ENCODE measurements at places on chromosomes 7 and 10.

DNA sequence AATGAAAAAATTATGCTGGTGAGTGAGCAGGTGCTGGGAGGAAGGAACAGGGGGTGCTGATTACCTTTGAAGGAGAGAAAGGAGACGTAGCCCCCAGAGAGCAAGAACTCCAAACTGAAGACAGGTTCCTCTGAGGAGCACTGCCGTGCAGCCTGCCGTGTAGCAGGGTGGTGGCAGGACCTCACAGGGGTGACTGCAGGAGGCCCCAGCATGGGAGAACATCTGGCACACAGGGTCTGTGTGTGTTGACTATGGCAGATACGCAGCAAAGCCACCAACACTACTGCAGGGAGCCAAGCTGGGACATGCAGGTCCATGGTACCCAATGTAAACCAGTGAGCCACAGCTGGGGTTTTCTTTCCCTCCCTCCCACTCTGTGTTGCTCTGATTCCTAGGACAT, 192.1 kb upstream of the PDE1C start:
- no peak for DNase-seq

DNA sequence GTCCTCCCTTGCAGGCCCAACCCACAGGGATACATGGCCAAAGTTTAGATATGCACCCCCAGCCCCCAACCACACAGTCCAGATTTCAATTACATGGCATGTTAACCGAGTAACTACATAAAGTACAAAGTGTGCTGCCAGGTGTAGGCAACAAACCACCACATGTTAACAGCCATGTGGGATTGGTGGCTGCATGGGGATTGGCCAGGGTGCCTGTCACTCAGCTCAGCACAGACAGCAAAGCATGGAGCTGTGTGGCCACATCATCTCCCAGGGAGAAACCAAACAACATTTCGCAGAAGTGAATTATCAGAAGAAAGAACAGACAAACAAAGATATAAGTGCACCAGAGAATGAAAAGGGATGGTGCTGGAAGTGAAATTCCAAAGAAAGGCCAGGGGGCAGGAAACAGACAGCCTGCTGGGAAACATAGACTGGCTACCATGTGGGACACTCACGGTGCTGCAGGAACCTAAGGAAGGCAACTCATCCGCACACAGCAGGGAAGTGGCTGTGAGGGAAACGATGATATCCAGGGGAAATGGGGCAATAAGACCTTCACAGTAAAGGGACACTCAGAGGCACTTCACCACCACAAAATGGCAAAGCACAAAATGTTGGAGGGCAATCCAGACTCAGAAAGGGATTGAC, 171.2 kb downstream of the PTPRN2 start:
- peak; percentile 32 for DNase-seq

DNA sequence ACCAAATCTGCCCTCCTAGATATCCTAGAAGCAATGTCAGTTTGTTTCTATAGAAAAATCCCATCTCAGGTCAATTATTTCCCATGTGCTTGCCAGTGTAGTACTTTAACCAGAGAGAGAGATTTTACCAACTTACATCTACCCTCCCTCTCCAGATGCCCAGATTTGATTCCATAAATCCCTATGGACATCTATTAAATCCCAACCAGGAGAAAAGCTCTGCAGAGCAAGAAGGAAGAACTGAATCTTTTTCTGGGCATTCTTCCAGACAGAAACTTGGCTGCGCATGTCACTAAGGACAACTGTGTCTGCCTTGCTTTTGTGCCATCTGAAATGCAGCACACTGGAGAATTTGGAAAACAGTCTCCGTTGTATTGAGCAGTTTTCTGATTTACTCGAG, 597.6 kb downstream of the SORCS1 start:
- DNase-seq: no peak

- no peak for DNase-seq
Measured at GRCh38 chr10:36007369-36007768, 365.3 kb upstream of the FZD8 start.

DNA sequence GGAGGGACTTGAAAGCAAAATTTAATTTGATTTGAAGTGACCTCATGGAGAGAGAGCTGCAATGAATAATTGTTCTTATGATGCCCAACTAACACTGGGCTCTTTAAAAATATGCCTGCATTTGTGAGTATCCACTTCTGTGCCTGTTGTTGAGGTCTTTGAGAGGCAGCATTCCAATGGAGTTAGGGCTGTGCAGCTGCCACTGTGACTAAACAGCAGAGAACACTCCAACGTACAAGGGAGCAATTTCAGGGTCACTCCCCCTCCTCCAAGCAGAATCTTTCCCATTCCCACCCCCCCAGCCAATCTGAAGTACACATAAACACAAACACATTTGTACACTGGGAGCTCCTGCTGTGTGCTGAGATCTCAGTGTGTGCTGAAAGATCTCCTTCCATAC, 28.0 kb upstream of the GSAP start:
- DNase-seq: no peak

- DNase-seq: no peak
Measured at GRCh38 chr7:35593899-35594298, 101.0 kb downstream of the HERPUD2 start.

DNA sequence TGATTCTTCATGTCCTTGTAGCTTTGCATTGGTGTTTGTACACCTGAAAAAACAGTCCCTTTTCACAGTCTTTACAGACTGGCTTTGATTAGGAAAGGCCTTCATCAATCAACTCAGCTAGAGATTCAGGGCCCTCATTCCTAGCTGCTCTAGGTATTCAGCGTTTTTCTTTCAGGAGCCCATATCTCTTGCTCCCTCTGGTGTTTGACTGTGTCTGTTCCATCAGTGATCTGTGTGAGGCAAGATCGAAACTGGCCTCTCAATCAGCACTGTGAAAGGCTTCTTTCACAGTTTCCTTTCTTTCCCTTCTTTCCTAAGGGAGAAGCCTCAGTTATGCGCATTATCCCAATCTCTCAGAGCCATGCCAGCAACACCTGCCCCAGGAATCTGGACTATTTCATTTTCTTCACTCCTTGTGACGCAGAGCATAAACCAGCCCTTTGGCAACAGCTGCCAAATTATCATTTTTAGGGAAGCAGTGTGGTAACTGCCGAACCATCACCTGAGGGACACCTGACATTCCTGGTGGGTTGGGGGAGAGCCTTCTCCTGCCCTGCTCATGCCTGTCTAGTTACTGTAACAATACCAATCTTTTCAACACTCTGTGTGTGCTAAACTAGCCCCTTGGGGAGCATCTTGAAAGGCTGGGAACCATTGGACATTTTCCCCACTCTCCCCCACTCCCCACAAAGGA, 75.7 kb upstream of the CCDC71L start:
- no peak for DNase-seq

- DNase-seq: no peak
Measured at GRCh38 chr7:36514289-36515243, 124.9 kb downstream of the ANLN start.

DNA sequence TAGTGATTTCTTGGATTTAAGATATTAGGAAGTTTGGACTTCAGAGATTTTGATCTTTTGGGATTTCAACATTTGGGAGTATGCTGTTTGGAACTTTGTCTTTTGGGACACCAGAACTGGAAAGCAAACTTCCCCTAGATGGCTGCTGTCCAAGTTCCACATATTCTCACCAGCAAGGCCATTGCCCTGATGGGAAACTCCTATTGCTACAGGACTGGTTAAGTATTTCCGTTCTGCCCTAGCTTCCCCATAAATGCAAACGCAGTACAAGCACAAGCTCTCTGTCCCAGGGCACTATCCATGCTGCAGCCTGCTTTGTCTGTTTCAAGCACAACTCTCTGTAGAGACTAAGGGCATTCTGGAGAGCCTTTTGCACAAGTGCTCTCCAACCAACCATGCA, 79.3 kb upstream of the SLC25A13 start:
- DNase-seq: no peak

GRCh38 chr10:64096941-64097340, 575.7 kb downstream of the REEP3 start:
- DNase-seq: no peak

DNA sequence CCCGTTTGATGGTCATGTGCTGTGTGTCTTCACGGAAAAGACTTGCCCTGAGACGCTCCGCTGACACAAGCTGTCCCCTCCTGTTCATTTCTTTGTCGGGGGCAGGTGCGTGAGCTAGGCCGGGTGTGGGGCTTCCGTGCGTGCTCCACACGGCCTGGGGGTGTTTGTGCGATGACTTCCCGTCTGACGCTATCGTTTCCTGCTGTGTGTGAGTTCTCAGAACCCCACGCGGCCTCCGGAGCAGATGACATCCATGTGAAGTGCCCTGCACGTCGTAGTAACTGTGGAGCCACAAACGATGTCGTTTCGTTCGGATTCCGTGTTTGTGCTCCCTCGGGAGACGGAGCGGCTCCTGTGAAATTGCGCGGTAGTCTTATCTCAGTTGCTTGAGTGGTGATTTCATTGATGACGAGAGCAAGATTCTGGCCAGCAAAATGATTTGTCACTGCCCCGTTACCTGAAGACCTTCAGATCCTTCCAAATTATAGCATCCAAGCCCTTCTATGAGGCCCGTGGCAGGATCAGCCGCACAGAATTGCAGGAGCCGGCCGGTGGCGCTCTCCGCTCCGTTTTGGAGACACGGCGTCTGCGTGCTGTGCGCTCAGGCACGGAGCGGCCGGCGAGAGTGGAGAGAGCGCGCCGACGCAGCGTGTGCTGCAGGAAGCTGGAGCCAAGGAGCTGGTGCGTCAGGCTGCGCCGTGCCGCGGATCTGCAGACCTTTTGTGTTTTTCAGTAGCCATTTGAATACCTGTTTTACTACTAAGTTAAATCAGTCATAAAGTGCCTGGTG, 94.9 kb downstream of the NKX6-2 start:
- DNase-seq: peak; percentile 44

DNA sequence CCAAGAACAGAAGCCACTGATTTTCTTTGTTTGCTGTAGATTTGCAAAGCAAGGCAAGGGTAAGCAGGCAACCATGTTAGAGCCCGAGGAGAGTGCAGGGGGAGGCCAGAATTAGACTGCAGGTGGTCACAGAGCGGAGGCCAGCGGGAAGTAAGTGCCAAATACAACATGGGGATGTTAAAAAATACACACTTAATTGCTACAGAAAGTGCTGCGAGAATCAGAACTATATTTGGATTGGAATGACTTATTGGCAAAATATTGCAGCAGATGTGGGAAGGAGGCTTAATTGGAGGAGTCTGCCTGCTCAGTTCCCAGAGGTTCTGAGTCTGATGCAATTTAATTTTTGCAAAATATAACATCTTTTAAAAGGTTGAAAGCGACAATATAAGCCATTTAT, 49.7 kb upstream of the ADCY1 start:
- DNase-seq: no peak

GRCh38 chr7:155274633-155275355, 22.9 kb upstream of the INSIG1 start:
- no peak for DNase-seq

DNA sequence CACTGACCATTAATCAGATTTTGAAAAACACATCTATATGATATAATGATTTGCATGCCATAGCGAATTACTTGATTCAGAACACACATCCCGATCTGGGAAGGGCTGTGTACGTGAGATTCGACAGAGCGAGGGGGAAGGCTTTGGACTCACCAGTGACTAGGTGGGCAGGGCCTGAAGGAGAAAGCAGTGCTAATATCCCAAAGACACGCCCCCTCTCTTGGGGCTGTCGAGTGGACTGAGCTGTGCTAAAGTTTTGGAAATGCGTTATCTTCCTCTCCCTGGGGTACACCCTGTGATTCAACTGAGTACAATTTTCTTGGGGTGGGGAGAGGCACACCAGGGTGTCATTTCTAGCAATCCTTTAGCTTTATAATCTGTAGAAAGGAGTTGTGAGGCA, 1.8 kb downstream of the LRRC17 start:
- DNase-seq: peak; percentile 77

DNA sequence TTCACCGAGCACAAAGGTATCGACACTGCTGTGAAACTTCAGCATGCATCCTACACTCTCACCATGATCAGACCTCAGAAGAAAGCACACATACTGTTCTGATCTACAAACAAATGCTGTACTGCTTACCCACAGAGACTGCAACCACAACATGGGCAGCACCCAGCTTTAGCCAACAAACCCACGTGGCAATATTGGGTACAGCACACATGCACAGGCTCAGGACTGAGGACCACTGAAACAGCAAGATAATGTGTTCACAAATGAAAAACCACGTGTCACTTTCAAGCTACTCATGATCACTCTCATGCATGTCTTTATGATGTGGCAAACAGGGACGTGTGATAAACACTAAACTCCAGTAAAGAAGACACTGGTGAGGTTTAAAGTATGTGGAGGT, 119.3 kb upstream of the PTN start:
- no peak for DNase-seq

DNA sequence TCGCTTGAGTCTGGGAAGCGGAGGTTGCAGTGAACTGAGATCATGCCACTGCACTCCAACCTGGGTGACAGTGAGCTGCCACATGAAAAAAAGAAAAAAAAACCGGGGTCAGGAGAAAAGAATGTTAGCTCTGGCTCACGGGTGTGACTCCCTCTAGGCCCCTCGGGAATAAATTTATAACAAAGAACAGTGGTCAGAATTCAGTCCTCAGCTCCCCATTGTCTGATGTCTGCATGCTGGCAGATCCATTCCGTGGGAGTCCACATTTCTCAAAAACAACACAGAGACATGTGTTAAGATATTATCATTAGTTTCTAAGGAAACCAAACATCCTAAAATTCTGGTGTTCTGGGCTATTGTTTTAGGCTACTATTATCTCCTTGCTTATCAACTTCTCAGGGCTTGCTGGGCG, 90.6 kb downstream of the MARCHF5 start:
- DNase-seq: no peak

- no peak for DNase-seq
Measured at GRCh38 chr7:148142660-148143248, 447.8 kb upstream of the C7orf33 start.

- no peak for DNase-seq
Measured at GRCh38 chr7:143171697-143172096, 11.5 kb upstream of the TAS2R39 start.

- DNase-seq: no peak
Measured at GRCh38 chr10:6140965-6141295, 52.1 kb downstream of the RBM17 start.

DNA sequence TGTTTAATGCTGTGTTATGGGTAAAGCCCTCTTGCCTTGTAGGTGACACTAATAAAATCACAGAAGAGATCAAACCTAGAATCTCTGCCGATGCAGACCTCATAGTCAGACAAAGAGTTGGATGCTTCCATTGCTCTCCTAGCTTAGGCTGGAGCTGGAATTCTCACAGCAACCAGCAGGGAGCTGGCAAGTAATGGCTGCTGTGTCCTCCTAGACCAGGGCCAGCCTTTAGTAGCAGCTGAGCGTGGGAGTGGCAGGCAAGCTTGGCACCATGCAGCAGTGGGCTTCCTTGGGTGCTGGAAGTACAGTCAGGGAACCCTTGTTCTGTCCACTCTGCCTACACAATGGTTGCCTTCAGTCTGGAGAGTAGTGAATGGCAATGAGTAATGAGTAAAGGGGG, 598.3 kb upstream of the GALNT17 start:
- DNase-seq: no peak

DNA sequence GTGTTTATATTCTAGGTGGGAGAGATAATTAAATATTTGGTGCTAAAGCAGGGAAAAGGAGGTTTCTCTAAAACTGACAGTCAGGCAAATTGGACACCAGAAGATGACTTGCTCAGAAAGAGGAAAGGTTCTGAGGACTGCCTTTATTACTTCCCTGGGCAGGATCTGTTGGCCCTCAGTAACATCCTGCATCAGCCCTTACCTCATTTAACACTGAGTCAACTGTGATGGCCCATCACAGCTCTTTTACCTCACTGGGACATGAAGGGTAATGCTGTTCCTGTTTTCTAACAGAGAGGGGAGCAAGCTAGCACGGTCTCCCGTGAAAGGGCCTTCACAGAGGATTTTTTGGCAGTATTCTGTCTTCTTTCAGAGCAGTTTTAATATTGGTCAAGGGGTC, 12.0 kb downstream of the PPP1R17 start:
- DNase-seq: no peak

All from sigmoid colon (tissue), 7 donors.